IMR-90 (cell line): ENCODE measurements at places on chromosomes 12 and 14. TPM values are rescaled to one million over a fixed set of nuclear protein-coding genes. Genes with fewer than 3 reads are reported as not detected.

The FGD6 gene
- 9.5 and 9.7 TPM in 2 replicates for total RNA-seq

The SAMD15 gene
- 1.3 and 1.7 TPM in 2 replicates for total RNA-seq

DNA sequence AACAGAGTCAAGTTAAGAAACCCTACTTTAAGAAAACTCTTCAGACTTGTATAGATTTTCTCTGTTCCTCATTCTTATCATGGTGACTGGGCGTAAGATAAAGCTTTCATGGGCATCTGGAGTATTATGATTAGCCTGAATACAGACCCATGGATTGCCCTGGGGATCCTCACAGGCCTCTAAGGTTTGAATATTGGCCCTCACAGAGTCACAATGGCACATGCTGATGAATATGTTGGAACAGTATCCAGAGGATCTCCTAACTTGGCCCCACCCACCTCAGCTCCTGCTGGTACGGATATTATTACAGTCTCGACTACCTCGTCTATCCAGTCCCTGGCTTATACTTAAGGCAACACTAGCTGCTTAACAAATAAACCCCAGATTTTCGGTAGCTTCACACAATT, 8.1 kb downstream of the OSBPL8 start:
- no peak for DNase-seq
- no peak overlapping the region for H3K4me3 ChIP-seq
- H3K4me1 ChIP-seq = peaks cover 3% of the 10 kb centered on the region; the same call in 1 of the 2 replicates
- no peaks in the 10 kb centered on the region for H3K36me3 ChIP-seq
- H3K27me3 ChIP-seq = no peaks in the 10 kb centered on the region

DNA sequence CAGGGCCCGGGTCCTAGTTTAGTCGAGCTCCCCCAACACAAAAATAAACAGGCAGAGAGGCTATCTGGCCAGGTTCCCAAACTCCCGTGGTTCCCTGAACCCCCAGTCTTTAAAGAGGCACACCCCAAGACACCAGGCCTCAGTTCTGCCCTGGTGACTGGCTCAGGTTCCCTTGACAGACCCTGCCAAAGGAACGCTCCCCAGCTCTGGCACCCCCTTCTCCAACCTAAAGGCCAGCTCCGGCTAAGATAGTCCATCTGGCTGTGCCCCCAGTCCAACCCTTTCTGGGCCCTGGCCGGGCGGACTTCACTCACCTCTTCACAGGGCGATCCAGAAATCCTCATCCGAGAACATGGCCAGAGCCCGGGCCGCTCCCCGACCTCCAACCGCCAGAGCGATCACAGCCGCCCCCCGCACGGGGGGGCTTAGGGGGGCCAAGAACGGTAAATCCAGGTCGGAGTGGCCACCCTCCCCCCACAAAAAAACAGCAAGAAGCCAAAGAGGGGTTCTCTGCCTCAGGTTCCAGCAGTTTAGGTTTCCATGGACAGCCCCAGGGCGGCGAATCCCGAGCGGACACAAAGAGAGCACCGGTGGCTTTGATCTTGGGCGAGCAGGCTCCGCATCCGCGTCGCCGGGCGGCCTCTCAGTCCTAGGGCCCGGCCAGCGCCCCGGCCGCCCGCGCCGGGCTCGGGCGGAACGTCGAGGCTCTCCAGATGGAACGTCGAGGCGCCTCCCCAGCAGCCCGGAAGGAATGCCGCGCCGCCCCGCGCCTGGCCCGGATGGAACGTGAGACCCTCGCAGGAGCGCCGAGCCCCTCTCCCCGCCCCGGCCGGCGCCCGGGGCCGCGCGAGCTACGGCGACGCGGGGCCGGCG, 1.1 kb downstream of the KMT2D start:
- no peak for DNase-seq
- peak overlapping the region; percentile 81 for H3K4me3 ChIP-seq
- peak overlapping the region; percentile 98 for H3K27ac ChIP-seq
- H3K36me3 ChIP-seq = peaks cover 6% of the 10 kb centered on the region
- no peaks in the 10 kb centered on the region for H3K27me3 ChIP-seq

The OR6C2 gene
- not detected in 2 replicates for total RNA-seq

DNA sequence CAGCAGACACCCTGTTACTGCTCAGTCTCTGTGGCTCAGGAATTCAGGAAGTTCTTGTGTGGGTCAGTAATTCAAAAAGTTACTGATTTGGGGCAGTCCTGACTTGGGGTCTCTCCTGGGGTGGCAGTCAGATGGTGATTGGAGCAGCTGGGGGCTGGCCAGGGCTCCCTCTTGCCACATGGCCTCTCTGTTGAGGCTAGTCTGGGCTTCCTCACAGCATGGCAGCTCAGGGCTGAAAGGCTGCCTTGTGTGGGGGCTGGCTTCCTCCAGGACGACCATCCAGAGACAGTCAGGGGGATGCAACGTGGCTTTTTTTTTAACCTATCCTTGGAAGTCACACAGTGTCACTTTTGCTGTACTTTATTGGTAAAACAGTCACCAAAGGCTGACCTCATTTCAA, 61.3 kb downstream of the CACNA1C start:
- DNase-seq = no peak
- no peaks in the 10 kb centered on the region for H3K27me3 ChIP-seq
- H3K27ac ChIP-seq = no peak overlapping the region
- peaks cover 4% of the 10 kb centered on the region; the same call in 1 of the 2 replicates for H3K4me1 ChIP-seq
- peaks cover 11% of the 10 kb centered on the region; the same call in 1 of the 2 replicates for H3K36me3 ChIP-seq

The SLC39A5 gene
- total RNA-seq = not detected in 2 replicates

The APOF gene
- not detected in 2 replicates for total RNA-seq

The CDKN1B gene
- total RNA-seq = 17.4 and 28.1 TPM in 2 replicates
